ENCODE measurements at places on chromosomes 11 and 22.

DNA sequence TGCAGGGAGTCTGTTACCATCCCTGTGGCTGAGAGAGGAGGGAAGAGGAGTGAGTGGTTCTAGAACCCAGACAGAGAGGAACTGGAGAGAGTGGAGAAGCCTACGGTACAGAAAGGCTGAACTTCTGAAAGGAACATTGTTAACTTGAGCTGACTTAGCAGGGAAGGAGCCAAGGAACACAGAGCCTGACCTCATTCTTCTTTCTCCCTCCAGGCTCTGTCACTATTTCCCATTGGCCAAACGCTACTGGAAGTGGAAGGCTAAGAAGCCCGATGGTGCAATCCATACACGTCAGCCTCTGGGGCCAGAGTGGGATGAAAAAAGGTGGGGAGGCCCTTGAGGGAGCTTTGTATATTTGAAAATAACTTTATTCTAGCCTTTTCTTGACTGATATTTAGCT is 16.5 kb upstream of the WT1 start:
- no peak for DNase-seq

- no peak for DNase-seq
Measured at GRCh38 chr22:32236970-32237369, 18.2 kb downstream of the SLC5A4 start.

GRCh38 chr22:46613606-46614021 is 6.6 kb upstream of the GRAMD4 start:
- no peak for DNase-seq

GRCh38 chr11:131481303-131481702 is 110.9 kb downstream of the NTM start:
- no peak for DNase-seq

- DNase-seq: no peak
Measured at GRCh38 chr22:48236261-48236660, 1473.8 kb downstream of the TBC1D22A start.

- no peak for DNase-seq
Measured at GRCh38 chr22:41425660-41426365, 20.8 kb downstream of the TOB2 start.

- DNase-seq: no peak
Measured at GRCh38 chr11:76635991-76636738, 34.4 kb downstream of the LRRC32 start.

- DNase-seq: no peak
Measured at GRCh38 chr11:43601511-43601910, 79.0 kb upstream of the HSD17B12 start.

- DNase-seq: no peak
Measured at GRCh38 chr11:104451197-104451893, 287.4 kb upstream of the PDGFD start.

GRCh38 chr22:42214633-42215415 is 55.6 kb downstream of the TCF20 start:
- no peak for DNase-seq

GRCh38 chr22:39319284-39320022 is at the start of gene RPL3:
TSS of gene RPL3 (minus strand) at chr22:39319623. CDS start at chr22:39319597, 26 bp downstream.
- DNase-seq: peak; percentile 96

GRCh38 chr11:87634331-87634730 is 540.9 kb downstream of the RAB38 start:
- no peak for DNase-seq

GRCh38 chr22:19179497-19180048 is 1.0 kb upstream of the SLC25A1 start:
- peak; percentile 84 for DNase-seq

- DNase-seq: no peak
Measured at GRCh38 chr11:121968638-121969037, 147.4 kb downstream of the BLID start.

DNA sequence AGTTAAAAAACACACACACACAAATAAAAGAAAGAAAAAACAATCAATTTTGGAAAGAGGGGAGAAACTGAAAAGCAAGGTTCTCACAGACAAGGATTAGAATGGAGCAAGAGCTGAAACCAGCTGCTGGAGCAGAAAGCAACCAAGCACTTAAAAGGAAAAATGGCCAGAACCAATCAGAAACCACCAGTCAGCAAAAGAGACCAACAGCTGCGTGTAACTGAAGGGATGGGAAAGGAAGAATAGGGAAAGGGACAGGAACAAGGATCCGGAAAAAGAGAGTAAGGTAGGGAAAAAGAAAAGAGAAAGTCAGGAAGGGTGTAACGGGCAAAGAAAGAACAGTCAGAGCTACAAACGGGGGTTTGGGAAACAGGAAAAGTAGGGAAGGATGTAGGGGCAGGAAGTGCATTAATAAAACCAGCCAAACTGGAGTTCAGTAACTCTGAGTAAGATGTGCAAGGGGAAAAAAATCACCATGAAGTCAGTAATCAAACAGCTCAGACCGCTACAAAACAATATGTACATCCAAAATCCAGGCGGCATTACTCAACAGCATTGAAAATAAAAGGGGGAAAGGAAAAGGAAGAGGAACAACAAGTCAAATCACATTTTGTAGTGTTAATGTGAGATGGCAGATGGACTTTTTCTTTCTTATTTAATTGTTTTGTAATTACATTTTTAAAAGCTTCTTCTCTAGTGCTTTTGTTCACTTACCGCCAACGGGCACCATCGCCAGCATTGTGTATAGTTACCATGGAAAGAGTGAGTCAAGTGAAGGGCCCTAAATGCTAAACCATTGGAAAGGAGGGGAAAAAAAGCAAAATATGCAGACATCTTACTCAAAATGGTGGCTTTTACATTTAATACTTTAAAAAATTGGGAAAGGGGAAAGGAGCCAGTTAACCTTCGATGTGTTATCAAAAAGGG is 49.2 kb downstream of the APOL5 start:
- DNase-seq: no peak

All from AML-193 (cell line).